Activated CD8-positive, alpha-beta T cell treated with anti-CD3 and anti-CD28 coated beads for 36 hours (primary cell): ENCODE measurements at places on chromosomes 1 and 21. TPM values are rescaled to one million over a fixed set of nuclear protein-coding genes. Genes with fewer than 3 reads are reported as not detected.

Gene ITLN2
- total RNA-seq: not detected

DNA sequence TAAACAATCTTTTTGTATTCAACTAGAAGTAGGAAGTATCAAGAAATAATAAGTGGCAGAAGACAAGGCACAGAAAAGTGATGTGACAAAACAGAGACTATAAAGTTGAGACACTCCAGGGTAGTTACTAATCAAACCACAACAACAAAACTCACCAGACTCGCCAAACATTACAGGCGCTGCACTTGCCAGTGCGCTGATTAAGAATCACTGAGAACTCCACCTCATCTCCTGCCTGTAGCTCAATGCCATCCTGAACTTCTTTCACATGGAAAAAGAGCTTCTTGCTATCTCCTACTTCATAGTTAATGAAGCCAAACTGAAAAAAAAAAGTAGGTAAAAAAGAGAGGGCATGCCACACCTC, 2.8 kb upstream of the NRAS start:
- no peak for DNase-seq

- DNase-seq: peak; percentile 81
Observed at GRCh38 chr1:1019122-1019999, 559 bp upstream of the AGRN start.

Gene CHIA
- total RNA-seq: not detected

- DNase-seq: no peak
Observed at GRCh38 chr1:12448746-12449177, 169.2 kb downstream of the DHRS3 start.

DNA sequence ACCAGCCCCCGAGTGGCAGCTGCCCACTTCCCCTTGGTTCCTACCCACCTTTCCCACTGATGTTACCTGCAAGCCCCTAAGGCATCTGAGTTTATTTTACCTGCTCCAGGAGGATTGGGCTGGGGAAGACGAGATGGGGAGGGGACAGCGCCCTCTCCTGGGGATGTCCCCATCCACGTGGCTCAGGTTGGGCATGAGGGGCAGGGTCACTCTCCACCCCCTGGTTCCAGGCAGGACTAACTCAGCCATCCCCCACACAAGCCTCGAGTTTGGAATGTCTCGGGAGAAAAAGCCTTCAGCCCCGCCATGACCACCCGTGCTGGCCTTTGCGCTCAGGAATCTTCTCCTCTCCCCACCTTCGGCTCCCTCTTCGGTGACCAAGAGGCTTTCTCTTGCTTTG, 90.0 kb downstream of the ARHGEF10L start:
- DNase-seq: peak; percentile 7

DNA sequence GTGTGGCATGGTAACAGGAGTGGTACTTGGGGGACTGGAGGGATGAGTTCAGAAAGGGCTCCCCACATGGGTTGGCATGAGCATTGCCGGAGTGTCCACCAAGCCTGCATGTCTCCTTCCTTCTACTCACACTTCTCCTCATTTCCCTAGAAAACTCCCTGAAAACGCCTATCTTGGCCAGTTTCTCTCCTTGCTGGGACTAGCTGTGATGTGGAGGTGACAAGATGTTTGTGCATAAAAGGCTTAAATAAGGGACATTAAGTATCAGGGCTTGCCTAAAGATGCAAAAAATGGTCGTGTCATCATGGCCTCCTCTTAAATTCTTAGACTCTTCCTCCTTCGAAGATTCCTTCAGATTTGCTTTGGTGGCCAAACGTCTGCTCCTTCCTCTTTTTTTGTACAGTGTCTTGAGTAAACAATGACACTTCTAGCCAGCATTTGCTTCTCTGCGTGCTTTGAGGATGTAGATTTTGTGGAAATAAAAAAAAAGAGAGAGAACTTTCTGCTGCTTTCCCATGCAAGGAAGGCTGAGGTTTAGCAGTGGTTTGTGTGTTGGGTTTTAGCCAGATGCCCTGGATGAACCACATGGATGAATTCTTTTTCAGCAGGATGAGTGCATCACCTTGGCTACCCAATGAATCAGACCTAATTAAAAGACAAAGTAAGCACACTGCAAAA, 239.1 kb upstream of the IRF2BP2 start:
- no peak for DNase-seq

- DNase-seq: no peak
Observed at GRCh38 chr1:109649491-109649914, 6.4 kb upstream of the GSTM4 start.

- DNase-seq: no peak
Observed at GRCh38 chr1:169193191-169193850, 86.8 kb downstream of the ATP1B1 start.

GRCh38 chr1:197402189-197402588, 134.1 kb downstream of the CRB1 start:
- no peak for DNase-seq

DNA sequence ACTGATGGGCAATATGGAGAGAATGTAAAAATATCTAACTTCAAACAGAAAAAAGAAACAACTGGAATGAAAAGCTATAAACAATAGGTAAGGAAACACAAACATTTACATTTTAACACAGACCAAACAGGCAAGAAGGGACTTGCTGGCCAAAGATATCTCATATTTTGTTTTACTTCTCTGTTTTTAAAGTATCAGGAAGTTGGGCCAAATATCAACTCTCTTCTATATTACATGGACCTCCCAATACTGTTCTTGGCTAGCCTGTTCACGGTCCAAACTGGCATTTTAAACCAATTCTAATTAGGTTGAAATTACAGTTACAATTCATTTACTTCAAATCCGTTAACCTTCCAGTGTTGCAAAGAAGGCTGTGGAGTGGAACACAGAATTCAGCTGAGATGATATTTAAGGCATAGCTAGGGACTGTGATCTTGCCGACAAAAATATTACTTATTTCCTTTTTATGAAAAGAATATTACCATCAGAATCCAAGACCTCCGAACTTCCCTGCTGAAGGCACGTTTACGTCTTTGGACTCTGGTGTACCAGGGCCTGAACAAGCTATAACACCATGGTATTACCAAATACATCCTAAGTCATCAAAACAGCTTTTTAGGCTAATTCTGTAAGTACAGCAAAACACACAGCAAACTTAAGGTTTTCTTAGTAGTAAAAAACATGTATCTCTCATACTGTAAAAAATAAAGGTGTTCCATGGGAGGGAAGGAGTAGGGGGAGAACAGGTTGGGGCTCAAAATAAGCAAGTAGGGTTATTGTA, 165.4 kb downstream of the RUNX1 start:
- no peak for DNase-seq

DNA sequence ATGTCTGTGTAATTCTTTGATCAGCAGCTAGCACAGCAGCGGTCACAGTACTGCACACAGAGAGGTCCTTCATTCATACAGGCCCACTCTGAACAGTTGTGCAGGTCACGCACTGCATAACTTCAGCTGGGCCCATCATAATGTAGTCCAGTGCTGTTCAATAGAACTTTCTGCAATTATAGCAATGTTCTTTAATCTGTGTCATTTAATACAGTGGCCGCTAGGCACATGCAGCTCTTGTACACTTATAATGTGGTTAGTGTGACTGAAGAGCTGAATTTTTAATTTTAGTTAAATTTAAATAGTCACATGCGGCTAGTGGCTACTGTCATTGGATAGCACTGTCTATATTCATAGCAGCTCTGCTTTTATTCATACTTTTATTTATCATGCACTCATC, 48.7 kb upstream of the NFASC start:
- DNase-seq: no peak

DNA sequence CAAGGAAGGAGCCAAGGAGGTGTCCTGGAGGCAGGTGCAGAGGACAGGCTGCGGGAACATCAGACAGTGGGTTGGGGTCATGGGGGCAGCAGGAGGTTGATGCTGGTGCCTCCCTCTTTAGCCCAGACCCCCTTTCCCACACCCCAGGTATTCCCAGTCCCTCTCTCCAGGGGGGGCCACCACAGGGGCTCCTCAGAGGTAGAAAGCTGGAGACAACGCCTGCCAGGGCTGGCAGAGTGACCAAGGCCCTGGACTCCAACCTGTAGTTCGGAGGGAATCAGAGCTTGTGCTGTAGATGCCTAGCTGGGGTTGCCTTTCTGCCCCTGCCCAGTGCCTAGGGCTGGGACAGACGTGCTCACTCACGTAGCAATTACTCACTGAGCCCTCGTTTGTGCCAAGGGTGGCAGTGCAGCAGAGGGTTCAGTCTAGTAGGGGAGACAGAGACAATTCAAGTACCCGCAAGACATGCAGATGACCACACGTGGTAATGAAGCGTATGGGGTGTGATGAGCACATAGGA, 148.2 kb downstream of the PTPRU start:
- DNase-seq: no peak

- peak; percentile 97 for DNase-seq
Observed at GRCh38 chr21:42227909-42228708, 9.2 kb downstream of the ABCG1 start.
